ENCODE measurements at places on chromosomes 4 and X. TPM values are rescaled to one million over a fixed set of nuclear protein-coding genes. Genes with fewer than 3 reads are reported as not detected.
A peak's percentile ranks its signal among the peaks of the same experiment; 100 is the strongest.

Gene PIR
- 24.9 TPM for total RNA-seq

Gene GC
- total RNA-seq = not detected

Gene EMCN
- 6.2 TPM for total RNA-seq

Gene RTL5
- 13.7 TPM for total RNA-seq

Gene BMX
- 2.9 TPM for total RNA-seq

Gene TGIF2LX
- total RNA-seq = not detected

Gene RPL34
- 1,097 TPM for total RNA-seq

Gene KLF8
- total RNA-seq = 14.5 TPM

Gene MAGEC2
- total RNA-seq = not detected

Gene ATP11C
- total RNA-seq = 29.2 TPM

Gene TCEAL2
- total RNA-seq = 29.2 TPM

- DNase-seq = no peak
- peak overlapping the region; percentile 49 for H3K27ac ChIP-seq
- H3K4me1 ChIP-seq = no peaks in the 10 kb centered on the region
- H3K36me3 ChIP-seq = no peaks in the 10 kb centered on the region
- no peaks in the 10 kb centered on the region for H3K27me3 ChIP-seq
- peak overlapping the region; percentile 45 for H3K4me3 ChIP-seq
Observed at GRCh38 chrX:10833299-10834169, 213.1 kb upstream of the MID1 start.

DNA sequence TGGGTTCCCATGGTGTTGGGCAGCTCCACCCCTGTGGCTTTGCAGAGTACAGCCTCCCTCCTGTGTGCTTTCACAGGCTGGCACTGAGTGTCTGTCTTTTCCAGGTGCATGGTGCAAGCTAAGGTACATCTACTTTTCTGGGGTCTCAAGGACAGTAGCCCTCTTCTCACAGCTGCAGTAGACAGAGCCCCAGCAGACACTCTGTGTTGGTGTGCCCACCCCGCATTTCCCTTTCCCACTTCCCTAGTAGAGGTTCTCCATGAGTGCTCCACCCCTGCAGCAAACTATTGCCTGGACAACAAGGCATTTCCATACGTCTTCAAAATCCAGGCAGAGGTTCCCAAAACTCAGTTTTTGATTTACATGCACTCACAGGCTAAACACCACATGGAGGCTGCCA is 143.0 kb downstream of the TECRL start:
- H3K36me3 ChIP-seq = no peaks in the 10 kb centered on the region
- no peak overlapping the region for H3K4me3 ChIP-seq
- H3K4me1 ChIP-seq = no peaks in the 10 kb centered on the region
- H3K27ac ChIP-seq = no peak overlapping the region
- DNase-seq = no peak

GRCh38 chr4:15385928-15386327 is 41.9 kb upstream of the C1QTNF7 start:
- DNase-seq = no peak
- no peaks in the 10 kb centered on the region for H3K27me3 ChIP-seq
- peak overlapping the region; percentile 42 for H3K27ac ChIP-seq
- H3K4me3 ChIP-seq = no peak overlapping the region
- no peaks in the 10 kb centered on the region for H3K36me3 ChIP-seq
- H3K4me1 ChIP-seq = peaks cover 23% of the 10 kb centered on the region

DNA sequence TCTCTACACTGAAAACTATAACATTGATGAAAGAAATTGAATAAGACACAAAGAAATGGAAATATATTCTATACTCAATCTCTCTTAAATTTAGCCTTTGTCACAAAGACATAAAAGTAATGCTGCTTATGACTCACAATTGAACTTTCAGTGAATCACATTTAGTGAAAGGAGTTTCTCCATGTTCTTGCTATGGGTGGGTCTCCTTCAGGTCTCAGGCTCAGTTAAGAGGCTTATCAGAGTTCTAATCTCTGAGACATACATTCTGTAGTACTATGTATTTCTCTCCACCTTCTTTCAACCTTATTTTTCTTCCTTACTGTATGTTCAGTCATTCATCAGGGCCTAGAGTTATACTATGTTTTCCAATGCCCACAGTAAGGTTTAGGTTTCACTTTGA is 220.9 kb downstream of the DTHD1 start:
- H3K27ac ChIP-seq = no peak overlapping the region
- no peak for DNase-seq
- H3K27me3 ChIP-seq = no peaks in the 10 kb centered on the region

DNA sequence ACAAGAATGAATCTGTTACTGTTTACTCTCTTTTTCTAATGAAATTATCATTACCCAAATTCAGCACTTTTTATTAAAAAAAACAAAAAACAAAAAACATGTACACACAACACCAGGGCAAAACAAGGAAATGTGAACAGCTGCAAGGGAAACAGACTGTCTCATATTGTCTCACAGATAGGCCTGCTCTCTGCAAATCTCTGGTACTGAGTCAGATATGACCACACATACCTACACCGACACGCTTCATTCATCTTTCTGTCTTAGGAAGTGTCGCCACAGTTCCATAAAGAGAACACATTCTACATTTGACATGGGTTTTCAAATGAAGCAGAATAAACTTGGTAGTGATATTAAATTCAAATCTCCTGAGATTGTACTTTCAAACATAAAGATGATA is 92.2 kb upstream of the GPR34 start:
- no peaks in the 10 kb centered on the region for H3K36me3 ChIP-seq
- peaks cover 5% of the 10 kb centered on the region for H3K4me1 ChIP-seq
- no peak overlapping the region for H3K27ac ChIP-seq
- DNase-seq = no peak
- H3K4me3 ChIP-seq = no peak overlapping the region

DNA sequence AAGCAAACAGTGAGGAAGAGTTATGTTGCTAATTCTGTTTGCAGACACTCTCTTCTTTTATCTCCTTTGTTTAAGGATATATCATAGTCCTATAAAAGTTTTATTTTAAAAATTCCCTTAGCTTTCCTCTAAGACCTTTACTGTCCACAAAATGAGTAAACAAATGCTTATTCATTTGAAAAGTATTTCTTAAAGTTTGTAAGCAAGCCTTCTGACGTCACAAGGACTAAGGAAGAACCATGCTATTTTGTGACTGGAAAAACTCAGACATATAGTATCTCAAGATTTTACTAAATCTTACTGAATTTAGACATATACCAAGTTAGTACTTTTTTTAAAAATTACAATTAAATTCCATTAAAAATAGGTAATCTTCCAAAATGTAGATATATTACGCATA is 5.2 kb upstream of the RBMXL3 start:
- H3K4me3 ChIP-seq = no peak overlapping the region
- H3K27ac ChIP-seq = no peak overlapping the region
- H3K4me1 ChIP-seq = no peaks in the 10 kb centered on the region
- no peak for DNase-seq

DNA sequence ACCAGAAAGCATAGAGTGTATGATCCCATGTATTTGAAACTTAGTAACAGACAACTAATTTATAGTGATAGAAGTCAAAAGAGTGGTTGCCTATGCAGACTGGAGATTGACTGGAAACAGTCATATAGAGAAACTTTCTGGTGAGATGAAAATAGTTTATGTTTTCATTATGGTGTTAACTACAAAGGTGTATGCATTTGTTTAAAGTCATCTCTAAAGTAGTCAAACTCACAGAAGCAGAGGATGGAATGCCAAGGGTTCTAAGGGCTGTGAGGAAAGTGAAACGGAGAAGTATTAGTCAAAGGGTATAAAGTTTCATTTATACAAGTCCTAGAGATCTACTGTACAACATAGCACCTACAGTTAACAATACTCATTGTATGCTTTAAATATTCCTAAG is 45.8 kb downstream of the ENOX2 start:
- no peak overlapping the region for H3K4me3 ChIP-seq
- H3K36me3 ChIP-seq = no peaks in the 10 kb centered on the region
- H3K4me1 ChIP-seq = no peaks in the 10 kb centered on the region
- DNase-seq = no peak
- H3K27ac ChIP-seq = no peak overlapping the region

DNA sequence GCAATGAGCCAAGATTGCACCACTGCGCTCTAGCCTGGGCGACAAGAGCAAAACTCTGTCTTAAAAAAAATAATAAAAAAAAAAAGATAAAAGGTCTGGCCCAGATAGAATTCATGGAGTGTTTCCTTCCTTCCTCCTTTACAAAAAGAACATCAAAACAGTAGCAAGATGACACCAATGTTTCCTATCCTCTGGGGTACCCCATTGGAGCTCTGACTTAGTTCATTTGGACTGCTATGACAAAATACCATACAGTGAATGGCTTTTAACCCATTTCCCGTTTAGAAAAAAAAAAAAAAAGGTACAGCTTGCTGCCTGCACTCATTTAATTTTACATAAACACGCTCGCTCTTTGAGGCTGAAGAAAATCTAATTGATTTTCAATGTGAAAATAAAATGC is 89.9 kb upstream of the PRKX start:
- no peak overlapping the region for H3K27ac ChIP-seq
- no peaks in the 10 kb centered on the region for H3K36me3 ChIP-seq
- H3K27me3 ChIP-seq = no peaks in the 10 kb centered on the region
- DNase-seq = no peak
- H3K4me3 ChIP-seq = no peak overlapping the region
- H3K4me1 ChIP-seq = no peaks in the 10 kb centered on the region

GRCh38 chr4:106034751-106035150 is 139.5 kb downstream of the NPNT start:
- H3K36me3 ChIP-seq = no peaks in the 10 kb centered on the region

DNA sequence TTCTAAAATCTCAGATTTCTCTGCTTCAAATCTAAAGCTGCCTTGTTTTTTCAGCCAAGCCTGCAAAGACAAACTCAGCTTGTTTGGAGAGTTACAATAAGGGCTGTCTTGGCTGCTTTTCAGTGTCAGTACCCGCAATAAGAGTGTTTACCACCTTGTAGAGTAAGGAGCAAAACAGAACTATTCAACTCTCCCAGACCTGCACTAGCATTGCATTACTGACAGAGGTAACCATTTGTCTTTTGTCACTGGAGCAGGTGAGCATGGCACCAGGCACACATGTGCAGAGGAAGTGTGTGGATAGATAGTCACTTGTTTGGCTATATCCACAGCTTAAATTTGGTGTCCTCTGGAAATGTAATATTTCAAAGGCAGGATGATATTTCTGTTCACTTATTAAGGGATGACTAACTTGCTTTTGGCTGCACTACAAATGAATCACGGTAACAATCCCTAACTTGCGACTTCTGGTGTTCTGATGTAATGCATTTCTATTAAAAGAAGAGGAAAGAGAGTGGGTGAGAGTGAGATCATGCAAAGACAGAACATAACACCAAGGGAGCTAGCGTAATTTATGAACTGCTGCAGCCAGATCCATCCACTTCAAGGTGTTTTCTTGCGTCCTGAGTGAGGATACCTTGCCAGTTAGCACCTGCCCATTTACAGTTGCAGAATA is 38.6 kb downstream of the PTCHD1 start:
- H3K36me3 ChIP-seq = no peaks in the 10 kb centered on the region
- H3K27ac ChIP-seq = peak overlapping the region; percentile 49
- H3K4me1 ChIP-seq = peaks cover 27% of the 10 kb centered on the region
- no peak for DNase-seq
- no peaks in the 10 kb centered on the region for H3K27me3 ChIP-seq

DNA sequence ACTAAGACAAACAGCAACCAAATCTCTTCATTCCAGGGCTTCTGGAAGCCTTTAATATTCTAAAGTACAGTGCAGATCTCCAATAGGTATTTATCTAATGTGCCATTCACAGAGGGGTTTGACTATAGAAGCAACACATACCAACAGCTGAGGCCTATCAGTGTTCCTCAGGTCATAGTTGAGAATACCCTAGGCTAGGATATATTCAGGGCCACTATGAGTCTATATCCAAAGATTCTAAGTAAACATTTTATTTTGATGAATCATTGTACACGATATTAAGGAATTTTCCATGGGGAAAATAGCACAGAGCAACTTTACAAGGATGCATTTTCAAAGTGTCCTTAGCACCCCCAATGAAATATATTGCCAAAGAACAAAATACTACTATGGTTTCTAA is 9.7 kb downstream of the SMIM10 start:
- peaks cover 19% of the 10 kb centered on the region for H3K4me1 ChIP-seq
- H3K27me3 ChIP-seq = peaks cover 5% of the 10 kb centered on the region
- H3K36me3 ChIP-seq = no peaks in the 10 kb centered on the region
- no peak for DNase-seq
- H3K27ac ChIP-seq = peak overlapping the region; percentile 59

- H3K4me3 ChIP-seq = no peak overlapping the region
- no peak for DNase-seq
- H3K36me3 ChIP-seq = no peaks in the 10 kb centered on the region
Observed at GRCh38 chr4:19736968-19737756, 514.5 kb upstream of the SLIT2 start.

DNA sequence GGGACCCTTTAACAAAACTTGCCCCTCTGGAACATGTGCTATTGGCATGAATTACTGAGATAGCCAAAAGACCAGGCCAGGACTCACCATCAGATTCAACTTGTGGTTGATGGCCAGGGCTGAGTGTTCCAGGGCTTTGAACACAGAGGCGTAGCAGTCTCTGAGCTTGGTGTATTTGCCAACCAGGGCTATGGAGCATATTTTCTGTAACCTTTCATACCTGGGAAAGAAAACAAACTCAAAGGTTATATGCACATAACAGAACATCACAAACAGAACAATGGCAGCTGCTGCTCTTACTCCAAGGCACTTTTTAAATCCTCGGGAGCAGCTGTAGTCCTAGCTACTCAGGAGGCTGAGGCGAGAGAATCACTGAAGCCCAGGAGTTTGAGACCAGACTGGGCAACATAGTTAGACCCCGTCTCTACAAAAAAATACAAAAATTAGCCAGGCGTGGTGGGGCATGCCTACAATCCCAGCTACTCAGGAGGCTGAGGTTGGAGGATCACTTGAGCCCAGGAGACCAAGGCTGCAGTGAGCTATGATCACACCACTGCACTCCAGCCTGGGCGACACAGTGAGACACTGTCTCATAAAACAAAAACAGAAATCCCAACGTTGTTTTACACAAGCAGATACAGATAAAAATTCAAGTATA is 29.3 kb downstream of the CTPS2 start:
- H3K4me1 ChIP-seq = no peaks in the 10 kb centered on the region
- peaks cover 41% of the 10 kb centered on the region for H3K36me3 ChIP-seq
- no peaks in the 10 kb centered on the region for H3K27me3 ChIP-seq
- no peak overlapping the region for H3K4me3 ChIP-seq
- DNase-seq = no peak

- no peaks in the 10 kb centered on the region for H3K27me3 ChIP-seq
- H3K4me3 ChIP-seq = no peak overlapping the region
- peaks cover 34% of the 10 kb centered on the region for H3K4me1 ChIP-seq
- H3K27ac ChIP-seq = peak overlapping the region; percentile 95
- DNase-seq = no peak
Observed at GRCh38 chr4:1873291-1873690, 2.1 kb downstream of the NSD2 start.

GRCh38 chr4:118834070-118834469 is 1.9 kb downstream of the SEC24D start:
- H3K4me1 ChIP-seq = peaks cover 63% of the 10 kb centered on the region
- no peak overlapping the region for H3K4me3 ChIP-seq
- H3K27me3 ChIP-seq = no peaks in the 10 kb centered on the region
- H3K27ac ChIP-seq = peak overlapping the region; percentile 97
- peaks cover 35% of the 10 kb centered on the region for H3K36me3 ChIP-seq
- no peak for DNase-seq

Measured in esophagus muscularis mucosa (tissue), 4 donors.